ENCODE measurements at places on chromosomes 12 and 14.
A peak's percentile ranks its signal among the peaks of the same experiment; 100 is the strongest.

GRCh38 chr12:108817909-108818308 is 39.5 kb downstream of the SSH1 start:
- DNase-seq, result no peak

DNA sequence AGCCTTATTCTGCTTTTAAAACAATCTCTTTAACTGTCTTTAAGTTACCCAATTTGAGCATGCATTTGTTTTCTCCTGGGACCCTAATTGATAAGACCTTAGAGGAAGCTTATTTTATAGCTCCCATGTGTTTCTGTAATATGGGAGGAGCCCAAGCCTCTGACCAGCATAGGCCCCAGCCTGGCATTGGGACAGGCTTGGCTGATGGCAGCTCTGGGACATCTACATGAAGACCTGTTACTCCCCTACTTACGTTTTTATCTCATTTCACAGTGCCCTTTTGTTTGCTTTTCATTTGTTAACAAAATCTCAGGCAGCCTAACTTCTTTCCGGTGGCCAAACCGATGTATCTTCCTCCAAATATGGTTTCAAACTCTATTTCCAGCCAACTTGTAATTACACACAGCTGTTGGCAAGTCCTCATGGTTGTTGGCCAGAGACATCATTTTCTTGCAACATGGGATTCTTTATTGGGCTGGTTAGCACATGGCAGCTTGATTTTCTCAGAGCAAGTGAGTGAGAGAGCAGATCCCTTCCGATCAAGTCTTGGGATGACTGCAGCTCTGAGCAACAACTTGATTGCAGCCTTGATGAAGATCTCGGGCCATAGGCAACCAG is 1117.5 kb downstream of the AACS start:
- DNase-seq, result no peak

GRCh38 chr12:16913832-16914490 is 308.0 kb upstream of the LMO3 start:
- no peak for DNase-seq

DNA sequence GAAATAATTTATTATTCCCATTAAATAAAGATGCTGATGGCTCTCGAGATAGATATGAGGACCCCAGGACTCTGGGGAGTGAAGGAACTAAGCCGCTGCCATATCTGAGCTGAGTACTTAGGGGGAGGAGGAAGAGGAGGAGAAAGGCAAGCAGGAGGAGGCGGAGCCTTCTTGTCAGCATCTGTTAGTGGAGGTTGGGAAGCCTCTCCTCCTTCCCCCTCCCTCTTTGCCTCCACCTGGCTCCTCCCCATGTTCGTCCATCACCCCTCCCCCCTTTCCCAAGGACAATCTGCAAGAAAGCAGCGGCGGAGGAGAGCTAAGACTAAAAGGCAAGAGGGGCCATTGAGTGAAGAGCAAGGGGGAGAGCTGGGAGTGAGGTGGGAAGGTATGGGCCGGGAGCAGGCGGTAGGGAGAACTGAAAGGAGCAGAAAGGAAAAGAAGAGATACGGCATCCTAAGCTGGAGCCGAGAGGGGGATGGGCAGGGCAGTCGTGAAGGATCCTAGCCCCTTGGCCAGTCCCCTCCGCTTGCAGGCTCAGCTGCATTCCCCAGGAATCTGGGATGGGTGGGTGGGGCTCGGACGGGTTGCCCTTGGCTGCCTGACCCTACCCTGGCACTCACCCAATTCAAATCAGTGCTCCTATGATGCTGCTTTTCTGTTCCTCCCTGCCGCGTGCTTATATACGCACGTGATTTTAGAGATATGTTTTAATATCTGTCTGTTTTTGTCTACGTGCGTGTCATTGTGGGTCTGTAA is at the start of gene PFKM:
TSS of gene PFKM (plus strand) at position 287 of the 756 bp plus-strand sequence. CDS start 3,411 bp downstream, outside the sequence.
- DNase-seq, result peak; percentile 32

GRCh38 chr12:105982022-105982421 is 156.7 kb downstream of the NUAK1 start:
- no peak for DNase-seq

DNA sequence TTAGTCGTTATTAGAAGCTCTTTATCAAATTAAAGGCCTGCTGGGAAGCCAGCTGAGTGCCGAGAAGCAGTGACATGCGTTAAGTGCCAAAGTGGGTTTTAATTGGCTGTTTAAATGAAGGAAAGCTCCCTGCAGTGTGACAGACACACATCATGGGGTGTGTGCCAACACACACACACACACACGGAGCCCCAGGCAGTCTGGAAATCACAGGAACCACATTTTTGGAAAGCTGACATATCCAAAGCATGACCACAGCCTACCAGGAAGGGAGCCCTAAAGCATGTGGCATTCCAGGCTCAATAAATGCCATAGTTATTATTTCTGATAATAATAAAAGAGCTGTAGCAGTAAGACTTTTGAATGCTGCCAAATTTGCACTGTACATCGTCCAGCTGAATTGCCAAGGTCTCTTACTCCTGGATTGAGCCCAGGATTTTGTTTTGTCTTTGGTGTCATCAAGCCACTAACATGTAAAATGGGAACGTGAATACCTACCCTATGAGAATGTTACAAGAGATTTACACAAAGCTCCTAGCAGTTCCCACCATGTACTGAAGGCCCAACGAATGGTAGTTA is 135.1 kb downstream of the TMEM30B start:
- DNase-seq, result peak; percentile 56

GRCh38 chr12:41950455-41950854 is 194.2 kb downstream of the GXYLT1 start:
- DNase-seq, result no peak

GRCh38 chr12:22172501-22172900 is 126.5 kb downstream of the CMAS start:
- DNase-seq, result no peak

- no peak for DNase-seq
Observed at GRCh38 chr14:92631098-92631497, 117.3 kb downstream of the LGMN start.

GRCh38 chr14:103732868-103733620 is 17.4 kb downstream of the ZFYVE21 start:
- no peak for DNase-seq

DNA sequence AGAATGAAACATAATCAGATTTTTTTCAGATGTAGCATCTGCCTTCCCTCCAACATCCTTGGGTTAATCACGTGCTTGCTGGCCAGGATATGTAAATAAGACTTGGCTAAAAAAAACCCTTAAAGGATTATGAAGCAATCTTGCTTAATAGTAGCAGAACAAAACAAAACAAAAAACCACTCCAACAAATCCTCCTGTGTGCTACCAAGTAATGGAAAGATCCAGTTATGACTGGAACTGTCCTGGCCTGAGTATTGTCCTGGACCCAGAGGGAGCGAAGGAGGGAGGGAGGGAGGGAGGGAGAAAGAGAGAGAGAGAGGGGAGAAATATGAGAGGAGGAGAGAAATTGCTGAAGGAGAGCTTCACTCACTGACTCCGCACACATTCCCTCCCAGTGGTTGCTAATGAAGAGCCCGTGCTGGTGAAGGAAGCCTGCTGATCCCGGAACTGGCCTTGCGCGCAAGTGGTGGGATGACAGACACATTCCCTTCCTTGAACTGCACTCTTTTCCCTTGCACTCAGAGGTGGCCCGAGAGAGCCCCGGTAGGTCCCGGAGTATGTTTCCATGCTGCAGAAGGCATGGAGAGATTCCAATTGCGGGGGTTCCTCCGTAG is 57.2 kb downstream of the HMGA2 start:
- DNase-seq, result no peak

DNA sequence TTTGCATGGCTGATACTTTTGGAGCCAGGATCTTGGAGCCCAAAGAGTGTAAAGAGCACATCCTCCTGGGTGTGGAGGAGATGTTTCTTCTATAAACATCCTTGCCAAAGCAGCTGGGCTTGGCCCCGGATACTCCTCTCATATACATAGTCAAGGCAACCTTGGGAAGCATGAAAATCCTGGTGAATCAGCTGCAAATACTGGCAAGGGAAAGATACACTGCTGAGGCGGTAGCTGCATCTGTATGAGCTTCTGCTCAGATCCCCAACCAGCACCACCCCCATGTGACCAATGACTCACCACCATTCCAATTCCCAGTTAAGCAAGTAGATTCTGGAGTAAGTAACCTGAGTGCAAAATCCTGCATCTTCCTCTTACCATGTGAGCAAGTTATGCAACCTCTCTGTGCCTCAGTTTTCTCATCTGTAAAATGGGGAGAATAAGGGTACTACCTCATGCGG is 567.4 kb downstream of the MED13L start:
- no peak for DNase-seq

DNA sequence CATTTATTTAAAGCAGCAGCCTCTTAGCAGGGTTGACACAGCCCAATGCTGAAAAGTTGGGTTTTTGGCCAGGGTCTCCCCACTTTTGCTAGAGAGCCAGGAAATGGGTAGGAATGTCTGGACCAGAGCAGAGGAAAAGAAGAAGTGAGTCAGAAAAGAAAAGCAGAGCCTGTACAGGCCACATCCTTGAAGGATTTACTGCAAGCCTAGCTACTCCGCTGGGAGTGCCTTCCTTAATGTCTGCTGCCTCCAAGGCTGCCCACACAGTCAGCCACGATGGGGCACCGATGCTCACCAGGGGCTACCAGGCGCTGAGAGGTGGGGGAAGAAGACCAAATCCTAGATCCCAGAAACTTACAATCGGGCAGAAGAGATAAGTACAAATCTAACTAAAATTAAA is 139.2 kb downstream of the C12orf75 start:
- no peak for DNase-seq

DNA sequence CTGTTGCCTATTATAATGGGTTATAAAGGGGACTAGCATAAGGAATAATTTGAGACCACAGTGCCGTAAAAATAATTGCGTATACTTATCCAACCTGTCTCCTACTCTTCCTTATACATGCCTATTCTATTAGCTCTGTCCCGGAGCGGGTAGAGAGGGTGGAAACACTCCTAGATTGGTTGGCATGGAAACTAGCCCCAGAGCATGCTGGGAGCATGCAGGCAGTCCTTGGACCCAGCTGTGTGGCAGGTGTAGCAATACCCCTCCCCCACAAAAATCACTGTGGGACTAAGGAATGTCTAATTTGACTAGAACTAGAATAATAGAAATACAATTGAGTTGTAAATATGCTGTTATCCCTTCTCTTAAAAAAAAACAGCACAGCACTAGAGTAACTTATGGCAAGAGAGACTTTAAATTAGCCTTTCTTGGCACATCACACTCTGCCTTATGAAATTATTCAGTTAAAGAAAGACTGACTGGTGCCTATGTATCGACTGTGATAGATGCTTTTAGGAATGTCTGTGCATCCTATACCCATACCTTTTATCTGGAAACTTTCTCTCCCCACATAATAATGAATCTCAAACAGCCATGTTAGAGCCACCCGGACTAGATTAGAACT is 244.0 kb upstream of the DAAM1 start:
- peak; percentile 42 for DNase-seq

GRCh38 chr12:121693155-121693687 is 19.3 kb upstream of the TMEM120B start:
- no peak for DNase-seq

DNA sequence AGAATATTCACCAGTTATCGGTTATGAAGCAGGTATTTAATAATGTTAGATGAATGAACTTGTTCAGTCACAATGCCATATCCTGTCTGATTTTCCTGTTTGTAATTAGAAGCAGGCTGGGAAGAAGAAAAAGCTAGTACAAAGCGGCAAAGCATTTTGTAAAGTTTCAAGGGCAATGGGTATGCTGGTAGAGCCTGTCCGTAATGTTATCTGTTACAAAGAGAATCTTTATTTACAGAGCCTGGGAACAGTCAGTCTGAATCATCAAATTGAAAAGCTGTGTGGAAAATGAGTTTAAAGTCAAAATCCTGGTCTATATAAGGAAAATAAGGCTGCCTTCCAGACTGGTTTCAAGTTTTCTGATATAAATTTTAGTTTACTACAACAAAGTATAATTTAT is 40.5 kb downstream of the PARP11 start:
- DNase-seq, result no peak

DNA sequence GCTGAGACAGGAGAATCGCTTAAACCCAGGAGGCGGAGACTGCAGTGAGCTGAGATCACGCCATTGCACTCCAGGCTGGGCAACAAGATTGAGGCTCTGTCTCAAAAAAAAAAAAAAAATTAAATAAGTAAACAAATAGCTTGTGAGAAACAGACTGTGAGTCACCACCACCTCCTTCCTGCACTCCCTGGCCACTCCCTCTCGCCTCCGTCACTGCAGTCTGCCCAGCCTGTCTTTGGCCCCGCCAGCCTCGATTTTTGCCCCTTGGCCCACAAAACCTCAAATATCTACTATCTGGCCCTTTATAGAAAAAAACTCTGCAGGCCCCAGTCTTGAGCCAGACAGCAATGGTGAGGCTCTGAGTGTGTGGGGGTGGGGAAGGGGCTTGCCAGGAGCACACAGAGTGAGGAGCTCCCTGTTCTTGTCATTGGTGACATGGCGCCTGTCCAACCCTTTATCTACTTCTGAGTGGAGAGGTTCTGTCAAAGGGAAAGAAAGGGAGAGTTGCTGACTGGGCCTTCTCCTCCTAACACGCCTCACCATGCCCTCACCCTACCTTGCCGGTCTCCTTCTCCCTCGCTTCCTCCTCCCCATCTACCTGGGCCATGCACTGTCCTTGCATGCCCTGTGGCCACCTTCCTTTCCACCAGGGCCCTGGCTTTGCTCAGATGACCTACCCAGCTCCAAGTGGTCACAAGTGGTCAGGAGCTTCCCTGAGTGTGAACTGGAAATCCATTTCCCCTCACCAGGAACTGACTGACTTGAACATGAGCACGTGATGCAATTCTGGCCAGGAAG is 22.1 kb downstream of the LGMN start:
- DNase-seq, result no peak

DNA sequence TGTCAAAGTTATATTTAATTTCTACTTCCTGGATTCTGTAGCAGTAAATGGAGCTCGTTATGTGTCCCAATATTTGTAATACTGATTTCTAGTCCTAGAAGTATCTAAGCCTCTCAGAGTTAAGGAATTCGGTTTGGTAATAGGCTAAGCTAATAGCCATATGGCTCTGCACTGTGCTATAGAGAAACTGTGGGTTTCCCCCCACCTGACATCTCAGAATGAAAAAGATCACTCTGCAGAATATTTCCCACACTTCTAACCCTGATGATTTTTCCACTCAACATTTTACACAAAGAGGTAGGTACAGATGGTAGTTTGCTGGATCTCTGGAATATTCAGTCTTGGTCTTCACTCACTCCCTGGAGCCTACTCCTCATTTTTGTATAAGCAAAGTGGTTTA is 71.2 kb downstream of the BORCS5 start:
- no peak for DNase-seq

GRCh38 chr12:39043424-39043822 is 138.0 kb upstream of the CPNE8 start:
- no peak for DNase-seq

GRCh38 chr14:104594310-104595046 is 10.1 kb downstream of the TMEM179 start:
- DNase-seq, result no peak

DNA sequence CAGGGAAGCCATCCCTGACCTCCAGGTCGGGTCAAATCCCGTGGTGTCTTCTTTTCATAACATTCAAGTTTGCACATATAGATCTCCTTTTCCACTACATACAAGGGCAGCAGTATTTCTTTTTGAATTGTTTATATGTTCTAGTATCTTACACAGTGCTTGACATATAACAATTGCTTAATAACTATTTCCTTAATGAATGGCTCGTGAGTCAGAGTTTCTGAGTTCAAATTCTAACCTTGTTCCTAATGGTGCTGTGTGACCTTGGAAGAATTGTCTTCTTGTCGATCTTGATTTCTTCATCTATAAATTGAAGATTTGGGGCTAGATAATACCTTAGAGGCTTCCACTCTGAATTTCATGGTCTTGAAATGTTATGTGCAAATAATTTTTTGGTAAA is 57.2 kb upstream of the PELI2 start:
- DNase-seq, result no peak

GRCh38 chr12:1611803-1612572 is 17.0 kb upstream of the WNT5B start:
- peak; percentile 13 for DNase-seq

GRCh38 chr12:112450725-112451124 is 32.0 kb downstream of the PTPN11 start:
- no peak for DNase-seq
